Activated T-helper 2 cell treated with anti-CD3 and anti-CD28 coated beads, Interferon-gamma antibody, Interleukin-2, Interleukin-4, amounts not matched to agents 10 μg/mL and 5 μg/mL and 100 μg/mL, durations not matched to agents 14 hours and 24 hours and 36 hours (primary cell): ENCODE measurements at places on chromosomes 6 and 20. TPM values are rescaled to one million over a fixed set of nuclear protein-coding genes. Genes with fewer than 3 reads are reported as not detected.
A peak's percentile ranks its signal among the peaks of the same experiment; 100 is the strongest.

DNA sequence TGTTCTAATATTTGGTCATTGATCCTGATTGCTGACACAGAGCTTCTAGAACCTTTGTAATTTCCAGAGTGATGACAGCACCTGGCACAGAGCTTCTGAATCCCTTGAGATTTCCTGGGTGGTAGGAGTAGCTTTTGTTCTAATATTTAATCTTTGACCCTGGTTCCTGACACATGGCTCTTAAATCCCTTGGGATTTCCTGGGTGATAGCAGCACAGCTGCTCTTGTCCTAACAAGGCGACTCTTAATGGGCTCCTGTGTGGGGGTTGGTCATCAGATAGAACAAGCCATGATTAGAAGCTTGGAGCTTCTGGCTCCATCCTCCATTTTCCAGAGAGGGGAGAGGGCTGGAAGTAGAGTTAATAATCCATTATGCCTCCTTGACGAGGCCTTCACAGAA is 18.4 kb downstream of the GMPR start:
- no peaks in the 10 kb centered on the region for H3K36me3 ChIP-seq
- no peak for DNase-seq
- no peak overlapping the region for H3K4me3 ChIP-seq
- no peak overlapping the region for H3K27ac ChIP-seq
- H3K27me3 ChIP-seq = peaks cover 7% of the 10 kb centered on the region

GRCh38 chr6:89267918-89268317 is 47.2 kb downstream of the GABRR2 start:
- H3K36me3 ChIP-seq = no peaks in the 10 kb centered on the region
- no peak for DNase-seq
- H3K4me1 ChIP-seq = peaks cover 3% of the 10 kb centered on the region
- H3K27me3 ChIP-seq = peaks cover 7% of the 10 kb centered on the region
- no peak overlapping the region for H3K27ac ChIP-seq

DNA sequence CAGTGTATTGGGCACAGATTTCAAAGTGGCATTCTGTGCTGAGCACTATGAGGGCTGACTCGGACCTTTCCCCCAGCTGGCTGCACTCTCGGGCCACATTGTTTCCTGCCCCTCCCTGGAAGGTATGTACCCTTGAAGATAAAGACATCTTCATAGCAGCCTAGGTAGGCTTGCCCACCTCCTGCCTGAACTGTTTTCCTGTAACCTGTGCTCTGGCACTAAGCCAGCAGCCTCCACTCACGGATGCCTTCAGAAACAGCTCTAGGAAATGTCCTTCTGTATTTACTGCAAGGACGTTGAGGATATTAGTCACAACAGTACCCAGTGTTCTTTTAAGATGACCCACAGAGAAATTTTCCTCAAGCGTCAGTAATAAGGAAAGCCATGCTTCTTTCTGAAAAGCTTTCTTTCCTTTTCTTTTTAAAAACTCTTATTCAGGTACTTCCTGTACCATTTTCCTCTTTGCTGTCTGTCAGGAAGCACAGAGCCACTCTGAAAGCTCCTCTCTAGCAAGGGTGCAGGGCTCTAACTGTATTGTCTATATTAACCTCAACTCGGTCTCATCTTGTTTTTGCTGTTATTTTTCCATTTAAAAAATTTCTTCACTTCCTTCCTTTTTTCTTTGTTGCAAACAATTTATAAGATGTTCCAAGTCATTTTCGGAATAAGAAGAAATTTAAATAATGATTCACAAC is 43.5 kb downstream of the TTI1 start:
- H3K27ac ChIP-seq = peak overlapping the region; percentile 83
- no peaks in the 10 kb centered on the region for H3K27me3 ChIP-seq
- H3K4me3 ChIP-seq = no peak overlapping the region
- no peak for DNase-seq

DNA sequence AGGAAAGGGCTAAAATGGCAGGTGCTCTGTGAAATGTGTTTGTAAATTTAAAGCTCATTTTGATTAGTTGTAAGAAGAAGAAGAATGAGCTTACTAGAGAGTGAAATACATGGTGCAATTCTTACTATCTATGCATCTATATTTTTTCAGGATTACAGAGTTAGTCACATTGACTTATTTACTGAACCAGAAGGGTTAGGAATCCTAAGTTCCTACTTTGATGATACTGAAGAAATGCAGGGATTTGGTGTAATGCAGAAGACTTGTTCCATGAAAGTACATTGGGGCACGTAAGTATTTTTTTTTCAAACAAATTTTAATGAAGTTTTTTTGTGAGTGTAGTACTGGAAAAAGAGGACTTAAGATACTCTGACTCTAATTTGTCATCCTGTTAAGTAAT is 99.3 kb downstream of the RTN4IP1 start:
- no peak for DNase-seq
- H3K4me3 ChIP-seq = no peak overlapping the region
- H3K4me1 ChIP-seq = peaks cover 68% of the 10 kb centered on the region
- H3K27ac ChIP-seq = peak overlapping the region; percentile 45
- peaks cover 91% of the 10 kb centered on the region for H3K36me3 ChIP-seq

DNA sequence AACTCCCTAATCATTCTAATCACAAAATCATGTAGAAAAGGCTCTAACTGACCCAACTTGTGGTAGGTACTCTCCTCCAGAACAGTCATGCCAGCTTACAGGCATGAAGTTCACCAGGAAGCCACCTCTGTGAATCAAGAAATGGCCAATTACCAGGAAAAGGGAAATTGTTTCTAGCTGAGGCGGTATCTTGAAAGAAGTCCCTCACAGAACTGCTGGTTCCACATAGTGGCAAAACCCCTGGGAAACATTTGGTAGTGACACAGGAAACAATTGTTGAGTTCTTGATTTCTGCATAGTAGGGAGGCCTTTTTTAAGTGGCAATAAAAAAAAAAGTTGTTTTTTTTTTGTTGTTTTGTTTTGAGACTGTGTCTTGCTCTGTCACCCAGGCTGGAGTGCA is 3.4 kb upstream of the ZHX3 start:
- no peak overlapping the region for H3K4me3 ChIP-seq
- peaks cover 4% of the 10 kb centered on the region for H3K27me3 ChIP-seq
- H3K27ac ChIP-seq = no peak overlapping the region
- DNase-seq = no peak
- peaks cover 18% of the 10 kb centered on the region for H3K4me1 ChIP-seq

DNA sequence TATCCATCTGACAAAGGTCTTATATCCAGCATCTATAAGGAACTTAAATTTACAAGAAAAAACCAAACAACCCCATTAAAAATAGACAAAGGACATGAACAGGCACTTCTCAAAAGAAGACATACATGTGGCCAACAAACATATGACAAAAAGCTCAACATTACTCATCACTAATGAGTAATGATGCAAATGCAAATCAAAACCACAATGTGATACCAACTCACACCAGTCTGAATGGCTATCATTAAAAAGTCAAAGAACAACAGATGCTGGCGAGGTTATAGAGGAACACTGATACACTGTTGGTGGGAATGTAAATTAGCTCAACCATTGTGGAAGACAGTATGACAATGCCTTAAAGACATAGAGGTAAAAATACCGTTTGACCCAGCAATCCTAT is 13.9 kb downstream of the MACROD2 start:
- H3K4me1 ChIP-seq = no peaks in the 10 kb centered on the region
- no peak overlapping the region for H3K4me3 ChIP-seq
- H3K36me3 ChIP-seq = no peaks in the 10 kb centered on the region
- no peak for DNase-seq
- no peak overlapping the region for H3K27ac ChIP-seq
- no peaks in the 10 kb centered on the region for H3K27me3 ChIP-seq

GRCh38 chr6:141946502-141946901 is 186.2 kb upstream of the GJE1 start:
- H3K36me3 ChIP-seq = no peaks in the 10 kb centered on the region
- no peak for DNase-seq
- H3K4me3 ChIP-seq = no peak overlapping the region
- H3K4me1 ChIP-seq = no peaks in the 10 kb centered on the region
- H3K27me3 ChIP-seq = no peaks in the 10 kb centered on the region

DNA sequence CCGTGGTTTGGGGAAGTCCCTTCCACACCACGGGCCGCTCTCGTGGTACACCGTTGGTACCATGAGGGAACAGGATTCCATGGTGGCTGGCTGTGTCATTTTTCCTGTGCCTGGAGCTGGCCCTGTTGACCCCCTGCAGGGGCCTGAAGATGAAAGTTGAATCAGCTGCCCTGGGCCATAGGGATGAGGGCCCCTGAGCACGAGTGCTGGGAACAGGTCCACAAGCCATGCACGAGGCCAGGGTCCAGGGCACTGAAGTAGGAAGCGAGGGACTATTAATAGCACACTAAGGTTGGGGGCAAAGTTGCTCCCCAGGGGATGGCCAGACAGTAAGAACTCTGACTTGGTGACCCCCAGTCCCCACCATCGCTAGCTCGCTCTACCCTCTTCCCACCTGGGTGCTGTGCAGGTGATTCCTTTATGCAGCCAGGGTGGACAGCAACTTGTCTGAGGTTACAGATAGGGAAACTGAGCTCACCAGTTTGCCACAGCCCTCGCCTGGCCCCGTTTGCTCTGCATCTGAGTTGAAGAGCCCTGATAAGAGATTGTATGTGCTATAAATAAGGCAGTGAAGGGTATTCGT is 46.6 kb downstream of the SLC13A3 start:
- no peaks in the 10 kb centered on the region for H3K36me3 ChIP-seq
- H3K27me3 ChIP-seq = peaks cover 19% of the 10 kb centered on the region
- H3K27ac ChIP-seq = no peak overlapping the region
- no peak overlapping the region for H3K4me3 ChIP-seq
- H3K4me1 ChIP-seq = peaks cover 9% of the 10 kb centered on the region
- no peak for DNase-seq

GRCh38 chr20:14189794-14190402 is 147.5 kb downstream of the FLRT3 start:
- H3K27me3 ChIP-seq = no peaks in the 10 kb centered on the region
- no peak for DNase-seq
- H3K4me3 ChIP-seq = no peak overlapping the region
- no peaks in the 10 kb centered on the region for H3K36me3 ChIP-seq
- H3K27ac ChIP-seq = no peak overlapping the region

GRCh38 chr6:28523241-28523622 is 2.4 kb upstream of the GPX5 start:
- H3K36me3 ChIP-seq = no peaks in the 10 kb centered on the region
- DNase-seq = peak; percentile 33
- peak overlapping the region; percentile 9 for H3K4me3 ChIP-seq
- H3K27ac ChIP-seq = no peak overlapping the region

GRCh38 chr6:31776485-31776988 is 591 bp downstream of the VWA7 start:
- peak overlapping the region; percentile 31 for H3K4me3 ChIP-seq
- H3K36me3 ChIP-seq = peaks cover 27% of the 10 kb centered on the region
- H3K4me1 ChIP-seq = peaks cover 24% of the 10 kb centered on the region
- DNase-seq = no peak
- no peaks in the 10 kb centered on the region for H3K27me3 ChIP-seq

GRCh38 chr6:24779416-24780016 is 4.8 kb downstream of the GMNN start:
- no peaks in the 10 kb centered on the region for H3K27me3 ChIP-seq
- no peak overlapping the region for H3K27ac ChIP-seq
- H3K4me3 ChIP-seq = no peak overlapping the region
- H3K36me3 ChIP-seq = peaks cover 72% of the 10 kb centered on the region
- DNase-seq = no peak
- peaks cover 37% of the 10 kb centered on the region for H3K4me1 ChIP-seq

DNA sequence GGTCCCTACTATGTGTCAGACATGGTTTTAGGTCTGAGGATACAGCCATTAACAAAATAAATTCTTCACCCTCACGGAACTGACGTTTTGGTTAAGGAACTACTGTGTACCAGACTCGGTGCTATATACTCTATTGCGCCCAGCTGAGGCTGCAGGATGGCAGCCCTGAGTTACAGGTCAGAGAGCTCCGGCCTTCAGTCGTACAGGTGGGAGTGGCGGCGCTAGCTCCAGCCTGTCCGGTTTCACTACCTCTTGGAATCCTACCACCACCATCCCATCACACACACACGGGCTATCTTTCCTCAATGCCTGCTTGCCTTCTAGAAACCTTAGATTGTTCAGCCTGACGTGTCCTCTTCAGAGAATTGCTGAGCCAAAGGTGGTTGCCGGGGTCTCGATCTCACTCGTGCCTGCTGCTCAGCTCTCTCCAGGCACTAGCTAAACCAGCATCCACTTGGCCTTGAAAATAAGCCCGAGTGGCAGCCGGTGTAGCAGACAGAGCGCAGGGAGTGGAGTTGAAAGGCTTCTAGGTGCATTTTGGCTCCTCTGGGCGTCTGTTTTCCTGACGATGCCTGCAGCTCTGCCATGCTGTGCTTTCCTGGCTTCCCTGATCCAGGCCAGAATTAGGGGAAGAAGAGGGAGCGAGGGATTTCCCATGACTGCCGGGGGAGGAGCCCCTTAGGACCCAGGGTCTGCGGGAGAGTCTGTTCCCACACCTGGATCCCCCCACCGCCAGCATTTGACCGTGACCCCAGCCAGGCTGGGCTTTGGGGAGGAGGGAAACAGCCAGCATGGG is 1.1 kb upstream of the TCF15 start:
- H3K27me3 ChIP-seq = peaks cover 46% of the 10 kb centered on the region
- no peak overlapping the region for H3K4me3 ChIP-seq
- H3K36me3 ChIP-seq = no peaks in the 10 kb centered on the region
- H3K27ac ChIP-seq = no peak overlapping the region

- no peak overlapping the region for H3K4me3 ChIP-seq
- H3K4me1 ChIP-seq = peaks cover 10% of the 10 kb centered on the region
- peaks cover 7% of the 10 kb centered on the region for H3K27me3 ChIP-seq
- DNase-seq = no peak
- H3K36me3 ChIP-seq = peaks cover 17% of the 10 kb centered on the region
- no peak overlapping the region for H3K27ac ChIP-seq
Observed at GRCh38 chr6:42742116-42742894, 3.6 kb downstream of the TBCC start.

- no peaks in the 10 kb centered on the region for H3K4me1 ChIP-seq
- no peak overlapping the region for H3K27ac ChIP-seq
- no peak for DNase-seq
Observed at GRCh38 chr6:45959534-45960145, 56.0 kb downstream of the CLIC5 start.

DNA sequence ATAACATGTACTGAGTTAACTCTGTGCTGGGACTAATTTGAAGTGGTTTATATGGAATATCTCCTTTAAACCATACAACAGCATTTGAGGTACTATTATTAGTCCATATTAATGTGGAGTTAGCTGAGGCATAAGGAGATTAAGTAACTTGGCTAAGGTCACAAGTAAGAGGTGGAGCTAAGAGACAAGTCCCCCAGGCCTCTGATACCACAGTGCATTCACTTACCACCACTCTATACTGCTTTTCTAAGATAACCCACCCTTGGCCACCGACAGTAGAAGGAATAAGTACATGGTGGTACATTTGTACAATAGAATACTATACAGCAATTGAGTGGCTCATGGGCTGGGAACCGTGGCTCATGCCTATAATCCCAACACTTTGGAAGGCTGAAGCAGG is 16.4 kb upstream of the TTPAL start:
- H3K27me3 ChIP-seq = no peaks in the 10 kb centered on the region
- H3K27ac ChIP-seq = no peak overlapping the region
- no peak for DNase-seq
- H3K4me1 ChIP-seq = no peaks in the 10 kb centered on the region
- H3K36me3 ChIP-seq = no peaks in the 10 kb centered on the region
- H3K4me3 ChIP-seq = no peak overlapping the region

THBD gene
- total RNA-seq = not detected in 2 replicates

KCNK5 gene
- total RNA-seq = 41.5 and 42.6 TPM in 2 replicates

PEX7 gene
- total RNA-seq = 4.1 and 4.2 TPM in 2 replicates

TMEM14C gene
- 61.3 and 65.4 TPM in 2 replicates for total RNA-seq

CFB gene
- 0.16 TPM in 1 of 2 replicates, not detected in the other for total RNA-seq

TRIM40 gene
- total RNA-seq = not detected in 2 replicates
